Stimulated activated CD8-positive, alpha-beta memory T cell treated with anti-CD3 and anti-CD28 coated beads, Interleukin-15, amount 100 ng/mL, for 24 hours (primary cell): ENCODE measurements at places on chromosomes 1 and 21.
A peak's percentile ranks its signal among the peaks of the same experiment; 100 is the strongest.

- DNase-seq: no peak
These were observed 1.4 kb upstream of the VANGL1 start for GRCh38 chr1:115640384-115640783.

- DNase-seq: no peak
These were observed 4.8 kb upstream of the KCNJ6 start for GRCh38 chr21:37921091-37921490.

- no peak for DNase-seq
These were observed 6.0 kb downstream of the TRNP1 start for GRCh38 chr1:26999440-26999987.

DNA sequence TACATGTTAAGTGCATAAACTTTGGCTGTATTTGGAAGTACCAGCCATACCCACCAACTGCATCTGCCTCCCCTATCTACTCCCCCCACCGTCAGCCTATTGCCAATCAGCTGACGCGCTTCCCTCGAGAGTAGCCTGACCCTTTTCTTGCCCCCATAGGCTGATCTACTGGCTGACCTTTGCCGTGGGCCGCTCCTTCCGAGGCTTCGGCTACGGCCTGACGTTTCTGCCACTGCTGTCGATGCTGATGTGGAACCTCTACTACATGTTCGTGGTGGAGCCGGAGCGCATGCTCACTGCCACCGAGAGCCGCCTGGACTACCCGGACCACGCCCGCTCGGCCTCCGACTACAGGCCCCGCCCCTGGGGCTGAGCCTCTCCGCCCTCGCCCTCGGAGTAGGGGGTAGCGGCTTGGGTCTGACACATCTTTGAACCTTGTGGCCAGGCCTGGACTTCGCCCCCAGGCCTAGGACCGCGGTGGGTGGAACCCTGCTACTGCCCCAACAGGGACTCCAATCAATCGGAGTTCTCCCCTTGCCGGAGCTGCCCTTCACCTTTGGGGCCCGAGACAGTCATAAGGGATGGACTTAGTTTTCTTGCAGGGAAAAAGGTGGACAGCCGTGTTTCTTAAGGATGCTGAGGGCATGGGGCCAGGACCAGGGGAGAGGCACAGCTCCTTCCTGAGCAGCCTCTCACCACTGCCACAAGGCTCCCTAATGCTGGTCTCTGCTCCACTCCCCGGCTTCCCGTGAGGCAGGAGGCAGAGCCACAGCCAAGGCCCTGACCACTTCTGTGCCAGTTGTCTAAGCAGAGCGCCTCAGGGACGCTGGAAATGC lies 4.0 kb downstream of the GLMP start:
- no peak for DNase-seq

DNA sequence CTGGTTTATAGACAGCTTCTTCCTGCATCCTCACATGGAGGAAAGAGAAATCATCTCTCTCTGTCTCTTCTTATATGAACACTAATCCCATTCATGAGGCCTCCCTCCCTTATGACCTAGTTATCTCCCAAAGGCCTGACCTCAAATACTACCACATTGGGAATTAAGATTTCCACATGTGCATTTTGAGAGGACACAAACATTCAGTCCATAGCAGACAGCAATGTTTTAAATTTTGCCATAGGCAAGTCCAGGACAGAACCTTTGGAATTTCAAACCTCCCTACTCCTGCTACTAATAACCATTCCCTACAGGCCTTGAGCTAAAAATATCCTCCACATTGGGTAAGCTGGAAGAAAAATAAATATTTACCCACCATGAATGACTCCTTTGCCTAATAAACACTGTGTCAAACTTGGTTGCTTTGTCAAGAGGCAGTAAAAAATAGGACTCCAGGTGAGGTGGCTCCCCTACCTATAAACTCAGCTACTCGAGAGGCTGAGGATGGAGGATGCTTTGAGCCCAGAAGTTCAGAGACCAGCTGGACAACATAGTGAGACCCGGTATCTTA lies 113.7 kb downstream of the ZNF281 start:
- DNase-seq: no peak

GRCh38 chr1:150508982-150509381 lies 1.1 kb downstream of the ECM1 start:
- no peak for DNase-seq

DNA sequence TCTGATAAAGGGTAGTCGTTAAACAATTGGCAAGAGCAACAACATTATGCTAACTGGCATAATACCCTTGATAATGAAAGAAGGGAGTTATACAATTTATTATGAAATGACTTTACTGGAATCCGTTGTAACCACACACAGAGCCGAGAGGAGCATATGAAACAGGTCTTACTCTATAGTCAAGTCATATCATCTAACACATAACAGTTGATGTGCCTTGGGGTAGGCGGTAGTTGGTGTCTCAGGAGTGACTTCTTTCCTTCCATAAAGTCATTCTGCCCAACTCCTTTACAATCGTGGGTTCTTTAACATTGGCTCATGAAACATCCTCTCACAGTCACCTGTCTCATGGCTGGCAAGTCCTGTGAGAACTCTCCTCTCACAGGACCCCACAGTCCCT lies 225.2 kb downstream of the LTN1 start:
- DNase-seq: no peak

DNA sequence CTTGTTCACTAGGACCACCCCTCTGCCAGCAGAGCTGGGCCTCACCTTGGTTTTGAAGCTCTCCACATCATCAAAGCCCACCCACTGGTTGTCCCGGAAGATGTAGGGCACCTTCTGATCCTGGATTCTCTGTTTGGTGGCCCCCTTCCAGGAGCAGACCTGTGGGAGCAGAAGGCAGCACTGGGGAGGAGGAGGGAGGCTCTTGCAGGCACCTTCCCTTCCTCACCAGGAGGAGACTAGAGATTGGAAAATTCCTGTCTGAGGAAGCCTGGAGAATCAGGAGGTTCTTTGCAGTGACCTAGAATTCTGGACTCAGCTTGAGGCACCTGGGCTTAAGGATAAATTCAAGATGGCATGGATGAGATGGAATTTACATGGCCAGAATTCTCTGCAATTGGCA lies 10.3 kb downstream of the CHIT1 start:
- DNase-seq: no peak

DNA sequence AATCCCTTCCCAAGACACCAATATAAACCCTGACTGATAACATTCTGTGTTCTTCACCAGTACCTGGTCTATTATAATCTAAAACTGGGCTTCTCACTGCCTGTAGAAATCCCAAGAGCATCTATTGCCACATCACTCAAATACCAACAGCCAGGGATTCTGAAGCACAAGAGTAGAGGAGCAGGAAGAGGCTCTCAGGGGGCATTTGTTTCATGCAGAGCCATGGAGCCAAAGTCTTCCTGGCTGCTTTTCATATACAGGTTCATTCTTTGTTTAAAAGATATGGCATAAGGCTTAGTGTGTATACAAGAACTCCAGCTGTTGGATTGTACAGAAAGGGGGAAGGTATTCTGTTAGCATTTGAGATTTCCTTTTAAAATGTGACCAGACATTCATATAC lies 38.2 kb upstream of the USH2A start:
- DNase-seq: no peak

- no peak for DNase-seq
These were observed 258 bp downstream of the CCT3 start for GRCh38 chr1:156337888-156338179.

GRCh38 chr1:183222909-183223308 lies 36.8 kb downstream of the LAMC2 start:
- DNase-seq: no peak

GRCh38 chr1:162956922-162957321 lies 95.9 kb upstream of the CCDC190 start:
- DNase-seq: no peak

DNA sequence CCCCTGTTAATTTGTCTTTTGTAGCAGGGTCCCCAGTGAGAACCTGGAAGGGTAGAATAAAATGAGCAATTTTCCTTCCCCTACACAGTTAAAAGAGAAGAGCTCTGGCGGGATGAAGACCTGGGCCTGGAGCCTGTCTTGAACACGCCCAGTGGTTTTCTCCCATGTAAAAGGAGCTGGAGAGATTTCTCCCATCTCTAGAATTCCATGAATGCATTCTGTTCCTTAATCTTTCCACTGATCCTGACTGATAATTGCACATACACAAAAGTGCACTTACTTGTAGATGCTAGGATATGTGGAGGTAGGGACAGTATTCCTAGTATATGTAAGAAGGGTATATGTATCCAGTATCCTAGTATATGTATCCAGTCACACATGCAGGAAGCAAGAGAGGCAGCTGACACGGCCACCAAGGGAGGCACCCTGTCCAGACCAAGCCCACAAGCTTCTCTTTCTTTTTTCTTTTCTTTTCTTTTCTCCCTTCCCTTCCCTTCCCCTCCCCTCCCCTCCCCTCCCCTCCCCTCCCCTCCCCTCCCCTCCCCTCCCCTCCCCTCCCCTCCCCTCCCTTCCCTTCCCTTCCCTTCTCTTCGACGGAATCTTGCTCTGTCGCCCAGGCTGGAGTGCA lies 11.9 kb upstream of the PKNOX1 start:
- no peak for DNase-seq

GRCh38 chr1:76627901-76628300 lies 239.4 kb upstream of the ST6GALNAC5 start:
- no peak for DNase-seq

DNA sequence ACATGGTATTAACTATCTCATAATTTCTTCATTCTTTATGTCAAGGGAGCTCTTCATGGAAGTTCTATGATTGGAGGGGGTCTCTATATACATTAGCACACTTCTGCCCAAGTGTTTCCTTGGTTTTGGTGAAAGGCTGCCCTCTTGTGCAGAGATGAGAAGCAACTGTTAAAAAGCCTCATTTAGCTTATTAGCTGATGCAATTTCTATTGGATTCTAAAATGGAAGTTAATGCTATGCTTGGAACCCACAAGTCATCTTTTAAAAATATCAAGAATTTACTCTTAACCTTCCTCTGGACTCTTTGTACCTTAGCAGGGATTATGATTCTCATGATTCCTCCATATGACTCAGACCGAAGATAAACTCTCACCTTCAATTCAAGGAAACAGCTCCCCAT lies 328.9 kb downstream of the PTBP2 start:
- DNase-seq: no peak

DNA sequence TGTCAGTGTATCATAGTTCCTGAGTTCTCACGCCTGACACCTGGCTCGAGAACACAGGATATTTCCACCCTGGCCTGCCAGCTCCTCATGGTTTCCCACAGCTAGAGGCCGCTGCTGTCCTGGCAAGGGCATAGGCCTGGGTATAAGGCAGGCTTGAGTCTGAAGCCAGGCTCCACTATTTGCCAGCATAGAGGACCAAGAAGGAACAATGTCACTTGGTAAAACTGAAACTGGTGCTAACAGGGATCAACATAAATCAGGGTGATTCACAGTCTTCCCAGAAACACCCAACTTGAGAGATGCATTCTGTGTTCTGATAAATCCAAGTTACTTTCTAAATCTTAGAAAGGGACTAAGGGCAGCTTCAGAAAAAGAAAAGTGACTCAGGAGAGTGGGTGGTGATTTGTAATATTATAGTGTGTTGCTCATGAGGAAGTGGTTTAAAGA lies 6.9 kb upstream of the S100A2 start:
- DNase-seq: no peak

- no peak for DNase-seq
These were observed 5.8 kb downstream of the COQ8A start for GRCh38 chr1:226945858-226946245.

DNA sequence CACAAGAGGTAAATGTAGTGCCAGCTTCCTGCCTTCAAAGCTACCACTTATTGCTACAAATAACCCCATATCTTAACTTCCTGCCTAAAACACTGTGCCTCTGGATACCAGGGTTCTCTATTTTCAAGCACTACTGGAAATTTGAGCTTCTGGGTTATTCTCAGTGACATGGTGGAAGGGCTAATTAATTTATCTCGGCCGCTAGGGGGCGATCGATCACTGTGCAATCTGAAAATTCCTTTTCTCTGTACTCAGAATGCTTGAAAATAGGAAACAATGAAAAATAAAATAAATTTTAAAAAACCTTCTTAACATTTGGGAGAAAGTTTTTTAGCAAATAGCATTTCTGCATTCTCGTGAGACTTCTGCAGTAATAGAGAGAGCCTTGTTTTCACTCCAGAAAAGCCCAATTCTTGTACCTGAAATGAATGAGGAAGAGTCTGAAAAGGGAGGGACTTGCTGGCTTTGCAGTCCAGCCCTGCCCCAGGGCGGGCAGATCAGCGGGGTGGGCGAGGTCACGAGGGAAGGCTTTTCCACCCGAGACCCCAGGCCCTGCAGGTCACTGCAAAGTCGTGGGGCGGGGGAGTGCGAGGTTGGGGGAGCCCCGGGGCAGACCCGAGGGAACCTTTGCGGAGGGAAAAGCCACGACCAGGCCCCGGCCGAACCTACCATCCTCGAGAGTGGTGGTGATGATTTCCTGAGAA lies 276.7 kb downstream of the PCP4 start:
- DNase-seq: peak; percentile 10
